ENCODE measurements at places on chromosomes 5 and 9.

DNA sequence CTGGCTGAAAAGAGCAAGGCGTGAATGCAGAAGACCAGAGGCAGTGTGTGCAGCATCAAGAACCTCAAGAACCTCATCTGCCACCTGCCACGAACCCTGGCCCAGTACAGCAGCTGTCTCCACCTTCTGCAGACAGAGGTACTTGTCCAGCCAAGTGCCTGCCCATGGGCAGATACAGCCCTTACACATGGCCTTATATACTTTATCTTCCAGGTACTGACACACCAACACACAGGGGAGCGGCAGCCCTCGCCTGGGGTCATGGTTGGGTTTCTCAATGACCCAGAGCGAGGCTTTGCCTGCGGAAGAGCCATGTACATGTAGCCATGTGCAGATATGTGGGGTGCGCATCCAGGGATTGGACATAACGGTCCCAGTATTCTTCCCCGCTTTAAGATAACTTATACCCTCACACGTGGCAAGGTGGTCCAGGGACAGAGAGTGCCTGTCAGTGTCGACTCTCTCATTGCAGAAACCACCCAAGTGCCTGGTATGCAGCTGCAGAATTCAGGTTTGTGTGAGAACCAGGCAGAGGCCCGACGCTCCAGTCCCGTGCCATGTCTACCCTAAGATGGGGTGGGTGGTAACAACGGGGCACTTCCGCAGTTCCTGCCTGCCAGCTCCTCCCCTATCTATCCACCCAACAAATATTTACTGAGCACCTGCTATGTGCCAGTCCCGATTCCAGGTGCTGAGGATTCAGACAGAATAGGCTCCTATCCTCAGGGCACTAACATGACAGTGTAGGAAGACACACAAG, 206.9 kb downstream of the FSTL4 start:
- no peak for DNase-seq

- no peak for DNase-seq
These were observed 10.5 kb downstream of the SNAPC3 start for GRCh38 chr9:15433191-15433590.

DNA sequence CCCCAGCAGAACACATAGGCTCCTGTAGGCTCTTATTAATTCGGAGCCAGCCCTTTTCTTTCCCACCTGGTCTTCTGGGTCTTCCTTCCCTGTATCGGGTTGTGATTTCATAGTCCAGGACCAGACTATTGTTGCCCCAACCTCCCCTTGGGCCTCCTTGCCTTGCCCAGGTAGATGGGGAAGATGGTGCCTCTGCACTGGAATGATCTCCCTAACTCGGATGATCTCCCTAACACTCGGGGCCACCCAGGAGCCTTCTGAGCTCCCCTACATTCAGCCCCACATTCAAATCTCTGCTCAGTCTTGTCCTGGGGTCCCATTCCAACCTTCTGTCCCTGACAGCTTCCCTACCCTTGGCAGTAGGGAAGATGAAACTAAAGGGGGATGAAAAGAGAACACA, 2.7 kb upstream of the IRF1 start:
- peak; percentile 10 for DNase-seq

DNA sequence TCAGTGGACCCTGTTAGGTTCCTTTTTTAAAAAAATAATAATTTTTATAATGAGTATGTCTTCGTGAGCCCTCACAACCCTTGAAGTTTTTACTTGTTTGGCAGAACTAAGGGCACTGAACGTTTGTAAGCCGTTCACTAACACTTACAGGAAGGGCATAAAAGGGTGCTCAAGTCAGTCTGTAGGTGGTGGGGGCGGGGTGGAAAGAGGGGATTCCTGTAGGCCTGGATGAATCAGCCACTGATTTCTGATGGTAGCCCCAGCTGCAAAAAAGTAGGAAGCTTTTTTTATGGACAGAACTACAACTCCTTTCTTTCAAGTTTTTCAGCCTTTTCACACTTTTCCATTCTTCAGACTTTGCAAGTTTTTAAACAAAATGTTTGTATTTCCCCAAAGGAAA, 35.8 kb downstream of the PIK3R1 start:
- DNase-seq, result no peak

GRCh38 chr5:72036951-72037350, 70.3 kb upstream of the MAP1B start:
- DNase-seq, result no peak
